ENCODE measurements at places on chromosomes 6 and 20.

DNA sequence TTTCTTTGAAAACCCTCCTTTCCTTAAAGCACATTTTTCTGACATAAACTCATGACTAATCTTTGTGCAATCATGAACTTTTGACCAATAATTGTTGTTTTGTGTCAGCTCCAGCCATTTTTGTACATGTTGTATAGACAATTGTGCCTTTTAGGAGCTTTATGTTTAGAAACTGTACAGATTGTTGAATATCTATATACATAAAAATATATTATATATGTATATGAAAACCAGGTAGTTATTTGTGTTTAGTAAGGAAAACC is 125.7 kb upstream of the EDN1 start:
- DNase-seq = no peak

DNA sequence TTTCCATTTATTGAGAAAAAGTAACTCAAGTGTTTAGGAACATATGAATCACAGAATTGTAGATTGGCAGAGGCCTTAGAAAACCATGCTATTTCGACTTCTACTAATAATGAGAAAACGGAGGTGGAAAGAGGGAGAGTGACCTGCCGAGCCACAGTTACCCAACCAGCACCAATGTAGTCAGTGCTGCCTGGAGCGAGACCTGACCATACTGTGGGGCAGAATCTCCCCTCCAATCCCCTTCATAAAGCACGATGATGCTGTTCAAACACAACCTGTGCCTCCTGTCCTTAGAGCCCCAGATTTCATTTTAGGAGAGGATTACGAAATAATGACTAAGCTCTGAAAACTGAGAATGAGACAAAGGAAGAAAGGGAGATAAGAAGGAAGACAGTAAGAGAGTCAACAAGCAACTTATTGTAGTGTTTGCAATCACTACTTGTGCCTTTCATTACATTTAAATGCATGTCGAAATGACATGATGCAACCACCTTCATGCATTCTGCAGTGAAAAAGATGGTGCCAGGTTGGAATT is 70.6 kb downstream of the ATXN1 start:
- DNase-seq = no peak

GRCh38 chr6:142236691-142237090 is 65.1 kb upstream of the ADGRG6 start:
- no peak for DNase-seq

DNA sequence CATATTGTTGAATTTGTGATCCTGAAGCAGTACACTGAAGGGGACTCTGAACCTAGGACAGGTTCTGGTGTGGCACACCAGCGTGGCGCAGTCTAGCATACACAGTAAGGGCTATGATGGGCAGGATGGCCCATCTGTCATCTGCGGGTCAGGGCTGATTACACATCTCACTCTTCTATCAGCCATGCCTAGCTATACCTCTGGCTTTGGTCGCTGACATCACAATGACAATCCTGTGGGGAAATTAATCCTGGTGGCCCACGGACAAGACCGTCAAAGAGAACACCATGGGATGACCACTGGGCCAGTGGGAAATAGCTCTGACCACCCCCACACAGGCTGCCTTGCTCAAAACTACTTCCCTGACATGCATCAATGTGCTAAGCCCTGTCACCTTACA is 2.8 kb downstream of the SNHG17 start:
- DNase-seq = no peak

- DNase-seq = no peak
Observed at GRCh38 chr6:90285611-90286381, 10.8 kb downstream of the BACH2 start.

DNA sequence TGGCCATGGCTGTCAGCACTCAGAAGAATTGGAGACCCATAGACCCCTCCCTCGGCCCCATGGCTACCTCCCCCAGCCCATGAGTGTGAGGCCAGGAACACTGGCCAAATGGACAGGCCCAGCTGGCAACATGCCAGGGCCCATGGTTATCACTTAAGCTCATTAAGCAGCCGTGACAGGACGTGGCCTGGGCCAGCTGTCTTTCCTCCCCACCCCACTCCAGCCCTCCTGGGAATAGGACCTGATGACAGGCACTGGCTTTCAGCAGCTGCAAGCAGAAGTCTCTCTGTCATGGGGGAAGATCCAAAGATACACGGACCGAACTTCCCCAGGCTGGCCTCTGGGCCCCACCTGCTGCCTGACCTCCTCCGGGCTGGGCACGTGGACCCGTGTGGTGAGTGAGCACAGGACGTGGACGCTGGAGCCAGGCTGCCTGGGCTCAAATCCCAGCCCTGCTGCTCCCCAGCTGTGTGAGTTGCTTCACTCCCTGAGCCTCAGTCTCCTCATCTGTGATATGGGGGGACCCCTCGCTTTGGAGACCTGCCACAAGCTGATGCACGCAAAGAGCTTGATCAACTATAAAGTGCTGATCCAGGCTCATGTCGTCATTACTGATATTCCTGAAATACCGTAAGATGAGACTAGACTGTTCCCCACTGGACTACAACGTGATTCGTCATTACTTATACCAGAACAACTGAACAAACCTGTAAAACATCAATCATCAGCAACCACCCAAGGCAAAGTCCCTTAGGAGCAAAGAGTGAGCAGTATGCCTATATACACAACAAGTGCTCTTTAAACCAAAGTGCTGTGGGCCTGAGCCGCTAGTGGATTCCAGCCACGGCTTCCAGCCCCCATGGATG is 22.0 kb upstream of the VSTM2L start:
- DNase-seq = peak; percentile 15

DNA sequence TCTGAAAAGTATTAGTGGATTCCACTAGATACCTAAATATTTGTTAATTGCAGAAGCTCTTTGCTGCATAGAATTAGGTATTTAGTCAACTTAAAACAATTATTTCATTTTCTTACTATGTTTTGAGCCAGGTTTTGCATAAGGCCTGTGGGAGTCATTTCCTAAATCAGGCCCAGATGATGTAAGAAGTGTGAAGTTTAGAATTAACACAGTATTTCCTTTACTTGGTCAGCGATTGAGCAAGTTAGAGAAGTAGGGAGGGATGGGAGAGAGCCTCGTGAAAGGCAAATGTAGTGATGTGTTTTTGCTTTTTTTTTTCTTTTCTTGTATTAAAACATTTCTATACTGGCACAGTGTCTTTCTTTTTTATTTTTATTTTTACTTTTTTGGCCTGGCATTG is 711.1 kb downstream of the HDGFL1 start:
- no peak for DNase-seq

GRCh38 chr20:47149939-47150338 is 206.6 kb downstream of the ZMYND8 start:
- no peak for DNase-seq

DNA sequence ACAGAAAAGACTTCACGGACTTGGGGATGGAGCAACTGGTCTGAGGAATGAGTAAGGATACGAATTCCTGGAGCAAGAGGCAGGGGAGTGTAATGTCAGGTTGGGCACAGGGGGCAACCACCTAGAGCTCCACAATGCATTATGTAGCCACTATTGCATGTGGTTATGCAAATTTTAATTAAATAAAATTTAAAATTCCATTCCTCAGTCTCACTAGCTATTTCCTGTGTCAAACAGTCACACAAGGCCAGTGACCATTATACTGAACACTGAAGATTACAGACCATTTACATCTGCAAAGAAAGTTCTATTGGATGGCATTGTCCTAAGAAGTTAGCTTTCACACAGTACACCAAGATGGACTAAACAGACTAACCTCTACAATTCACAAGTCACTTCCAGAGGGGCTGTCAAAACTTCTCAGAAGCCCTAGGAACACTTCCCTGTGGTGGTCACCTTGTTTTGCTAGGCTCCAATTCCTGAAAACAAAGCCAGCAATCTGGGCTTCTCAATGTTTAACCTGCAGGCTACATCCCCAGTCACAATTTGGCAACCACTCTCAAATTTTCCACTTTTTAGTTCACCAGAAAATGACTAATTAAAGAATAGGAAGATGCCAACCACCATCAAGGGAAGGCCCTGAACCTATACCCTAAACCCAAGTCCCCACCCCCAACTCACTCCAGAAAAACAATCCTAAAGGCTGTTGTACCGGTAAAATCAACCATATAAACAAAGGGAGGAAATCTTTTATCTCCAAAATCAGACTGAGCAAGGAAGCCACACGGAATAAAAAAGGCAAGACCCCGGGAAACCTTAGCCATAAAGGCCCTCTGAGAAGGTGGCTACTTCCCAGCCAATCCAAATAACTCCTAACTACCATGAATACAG is 34.2 kb upstream of the C20orf203 start:
- no peak for DNase-seq

GRCh38 chr20:32891491-32891890 is 32.8 kb downstream of the EFCAB8 start:
- DNase-seq = no peak

GRCh38 chr20:61926253-61926613 is 139.4 kb downstream of the TAF4 start:
- DNase-seq = no peak

- DNase-seq = no peak
Observed at GRCh38 chr6:13368731-13369115, 40.4 kb upstream of the TBC1D7 start.

DNA sequence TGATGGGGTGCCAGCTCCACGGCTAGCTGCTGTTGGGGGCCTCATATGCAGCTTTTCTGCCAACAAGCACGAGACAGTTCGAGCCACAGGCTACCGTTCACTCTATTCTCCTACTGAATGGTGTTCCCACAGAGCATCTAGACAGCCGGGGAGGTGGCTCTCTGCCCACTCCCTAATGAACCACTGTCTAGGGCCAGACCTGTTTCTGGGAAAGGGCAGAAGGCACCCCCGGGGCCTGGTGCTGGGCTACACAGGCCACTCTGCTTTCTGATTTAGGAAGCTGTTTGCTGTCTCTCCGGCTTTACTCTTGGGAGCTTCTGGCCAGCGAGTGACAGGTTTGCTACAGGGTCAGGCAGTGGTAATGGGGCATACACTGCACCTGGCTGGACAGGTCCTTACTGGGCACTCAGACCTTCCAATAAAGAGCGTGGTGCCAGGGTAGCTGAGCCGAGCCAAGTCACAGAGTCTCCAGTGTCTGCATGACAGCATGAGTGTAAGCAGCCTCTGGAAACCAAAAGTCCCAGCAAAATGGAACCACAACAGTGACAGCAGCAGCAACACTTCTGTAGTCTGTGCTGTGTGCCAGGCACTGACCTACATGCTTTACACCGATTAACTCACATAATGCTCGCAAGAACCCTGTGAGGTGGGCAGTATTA is 8.4 kb downstream of the CCDC167 start:
- DNase-seq = no peak

DNA sequence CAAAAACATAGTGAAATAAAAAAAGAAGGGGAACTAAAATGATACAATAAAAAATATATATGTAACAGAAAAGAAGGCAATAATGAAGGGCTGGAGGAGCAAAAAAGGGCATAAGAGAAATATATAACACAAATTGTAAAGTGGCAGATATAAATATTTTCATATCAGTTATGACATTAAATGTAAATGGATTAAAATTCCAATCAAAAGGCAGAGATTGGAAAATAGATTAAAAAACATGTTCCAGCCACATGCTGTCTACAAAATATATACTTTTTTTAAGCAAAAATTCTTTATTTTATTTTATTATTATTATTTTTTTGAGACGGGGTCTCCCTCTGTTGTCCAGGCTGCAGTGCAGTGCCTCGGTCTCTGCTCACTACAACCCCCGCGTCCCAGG is 23.9 kb upstream of the NT5E start:
- no peak for DNase-seq

DNA sequence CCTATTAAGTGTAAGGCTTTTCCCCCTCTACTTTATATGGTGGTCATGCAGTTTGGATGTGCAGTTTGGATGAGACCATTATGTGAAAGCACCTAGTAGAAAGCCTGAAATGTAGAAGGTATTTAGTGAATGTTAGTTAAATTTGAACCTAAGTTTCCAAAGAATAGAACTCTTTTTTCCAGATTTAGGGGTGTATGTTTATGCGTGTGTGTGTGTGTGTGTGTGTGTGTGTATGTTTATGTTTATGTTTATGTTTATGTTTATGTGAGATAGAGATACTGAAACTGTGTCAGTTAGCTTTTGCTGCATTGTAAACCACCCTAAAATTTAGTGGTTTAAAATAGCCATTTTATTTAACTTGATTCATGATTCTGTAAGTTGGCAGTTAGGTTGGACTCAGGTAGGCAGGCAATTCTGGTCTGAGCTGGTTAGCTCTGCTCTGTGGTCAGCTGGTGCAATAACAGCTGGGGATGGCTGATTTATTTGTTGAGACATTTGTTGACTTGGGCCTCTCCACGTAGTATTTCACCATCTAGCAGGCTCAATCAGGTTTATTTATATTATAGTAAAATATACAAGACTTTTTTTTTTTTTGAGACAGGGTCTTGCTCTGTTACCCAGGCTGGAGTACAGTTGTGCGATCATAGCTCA is 54.0 kb downstream of the STK4 start:
- no peak for DNase-seq

- DNase-seq = no peak
Observed at GRCh38 chr6:106026748-106027715, 59.1 kb upstream of the PRDM1 start.

DNA sequence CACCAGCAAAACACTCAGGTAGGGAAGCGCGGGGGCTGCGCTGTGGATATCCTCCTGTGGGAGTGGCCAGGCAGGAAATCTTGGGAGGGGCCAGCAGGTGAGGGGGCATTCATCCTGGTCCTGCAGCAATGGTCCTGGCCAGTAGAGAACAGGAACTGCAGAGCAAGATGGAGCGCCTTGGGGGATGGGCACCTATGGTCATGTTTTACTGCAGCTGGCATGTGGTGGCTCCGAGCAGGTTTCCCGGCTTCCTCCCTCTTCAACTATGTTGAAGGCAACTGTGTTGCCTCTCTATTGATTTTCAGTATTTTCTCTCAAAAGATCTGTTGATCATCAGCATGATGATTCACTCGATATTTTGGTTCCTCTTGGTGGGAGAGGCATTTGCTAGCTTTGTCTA is 70.9 kb downstream of the SNAP91 start:
- no peak for DNase-seq

DNA sequence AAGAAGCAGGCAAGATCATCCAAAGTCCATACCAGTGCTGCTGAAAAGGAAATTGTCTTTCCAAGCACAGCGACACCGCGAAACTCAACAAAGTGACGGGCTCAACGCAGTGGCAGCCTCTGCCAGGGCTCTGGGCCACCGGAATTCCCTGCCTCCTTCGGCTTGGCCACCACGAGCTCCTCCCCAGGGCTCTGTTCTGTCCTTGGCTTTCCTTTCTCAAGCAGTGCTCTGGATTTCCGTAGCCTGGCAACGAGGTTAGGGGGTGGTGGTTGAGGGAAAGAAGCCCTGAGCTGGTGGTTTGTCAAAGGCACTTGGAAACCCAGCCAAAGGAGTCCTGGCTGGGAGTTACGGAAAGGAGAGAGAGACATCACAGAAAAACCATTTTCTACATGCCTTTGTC is 31.2 kb downstream of the PRR18 start:
- DNase-seq = no peak

DNA sequence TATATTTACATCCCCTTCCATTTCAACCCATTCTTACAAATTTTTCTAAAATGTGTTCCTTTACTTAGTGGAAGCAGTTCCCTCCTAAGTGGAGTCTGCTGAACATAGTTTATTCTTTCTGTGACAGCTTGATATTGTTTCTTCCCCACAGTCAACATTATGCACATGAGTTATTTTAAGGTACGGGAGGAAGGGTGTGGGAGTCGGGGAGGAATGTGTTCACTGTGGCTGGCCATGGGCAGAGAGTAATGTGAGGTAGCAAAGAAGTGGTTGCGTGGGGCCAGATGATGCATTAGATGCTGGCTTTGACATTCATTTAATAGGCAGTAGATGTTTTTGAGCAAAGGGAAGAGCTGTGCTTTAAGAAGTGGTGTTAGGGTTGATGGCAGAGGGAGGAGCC is 98.5 kb downstream of the ARMC2 start:
- no peak for DNase-seq

Data from NCI-H1105 treated with DMSO at 0.1 percent for 48 hours (cell line).